Natural killer cell treated with Interleukin-12 subunit alpha and Interleukin-12 subunit beta and Interleukin-15 and Interleukin-18, amount 100 ng/mL, for 72 hours (primary cell): ENCODE measurements at places on chromosomes 13 and 19. TPM values are rescaled to one million over a fixed set of nuclear protein-coding genes. Genes with fewer than 3 reads are reported as not detected.

SLC7A9 gene
- not detected for total RNA-seq

COL4A2 gene
- total RNA-seq: not detected

DNA sequence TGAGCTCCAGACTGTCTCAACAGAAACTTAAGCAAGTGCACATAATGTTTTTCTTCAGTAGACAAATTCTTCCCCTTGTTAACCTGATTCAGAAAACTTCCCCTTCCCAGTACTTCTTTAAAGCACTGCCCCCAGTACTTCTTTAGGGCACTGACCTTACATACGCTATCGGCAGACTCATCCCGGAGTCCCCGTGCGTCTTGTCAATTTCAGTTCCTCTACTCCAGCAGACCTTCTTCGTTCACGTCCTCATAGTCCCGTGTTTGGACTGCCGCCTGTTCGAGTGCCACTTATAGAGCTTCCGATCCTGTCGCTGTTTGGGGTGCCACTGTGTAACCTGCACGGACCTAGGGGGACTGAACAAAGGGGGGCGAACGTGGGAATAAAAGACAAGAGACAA is 29.0 kb downstream of the ZNF627 start:
- no peak for DNase-seq

DHRS12 gene
- total RNA-seq: 2.2 TPM

TLE2 gene
- total RNA-seq: 3.2 TPM

DNA sequence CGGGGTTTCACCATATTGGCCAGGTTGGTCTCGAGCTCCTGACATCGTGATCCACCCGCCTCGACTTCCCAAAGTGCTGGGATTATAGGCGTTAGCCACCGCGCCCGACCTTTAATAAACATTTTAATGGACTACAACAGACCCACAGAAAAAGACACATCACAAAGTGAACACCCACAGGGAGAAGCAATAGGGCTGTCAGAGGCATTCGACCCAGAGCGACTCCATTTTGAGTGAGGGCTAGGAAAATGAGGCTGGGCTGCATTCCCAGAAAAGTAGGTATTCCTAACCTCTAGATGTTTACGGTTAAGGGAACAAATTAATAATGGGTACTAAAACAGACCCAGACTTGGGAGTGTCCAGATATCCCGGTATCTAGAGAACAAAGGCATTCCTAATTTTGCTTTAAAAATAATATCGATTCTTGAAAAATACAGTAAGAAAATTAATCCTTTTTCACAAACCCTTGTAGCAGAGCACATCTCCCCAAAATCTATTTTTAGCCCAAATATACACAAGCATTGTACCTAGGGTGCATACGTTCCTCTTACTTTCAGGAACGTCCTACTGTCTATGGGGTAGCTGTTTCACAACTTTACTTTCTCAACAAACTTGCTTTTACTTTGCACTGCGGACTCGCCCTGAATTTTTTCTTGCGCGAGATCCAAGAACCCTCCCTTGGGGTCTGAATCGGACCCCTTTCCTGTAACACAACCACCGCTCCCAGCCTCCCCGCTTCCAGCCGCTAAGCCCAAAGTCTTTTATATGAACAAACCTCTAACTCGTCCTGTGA is 811 bp upstream of the ZNF8 start:
- DNase-seq: no peak

DNA sequence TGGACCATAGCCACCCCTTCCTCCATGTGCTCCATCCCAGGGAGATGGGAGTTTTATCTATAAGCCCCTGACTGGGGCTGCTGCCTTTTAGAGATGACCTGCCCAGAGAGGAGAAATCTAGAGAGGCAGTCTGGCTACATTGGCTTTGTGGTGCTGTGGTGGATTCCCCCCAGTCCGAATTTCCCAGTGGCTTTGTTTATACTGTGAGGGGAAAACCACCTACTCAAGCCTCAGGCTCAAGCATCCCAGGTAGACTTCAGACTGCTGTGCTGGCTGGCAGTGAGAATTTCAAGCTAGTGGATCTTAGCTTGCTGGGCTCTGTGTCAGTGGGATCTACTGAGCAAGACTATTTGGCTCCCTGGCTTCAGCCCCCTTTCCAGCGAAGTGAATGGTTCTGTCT is 1195.7 kb upstream of the PCDH20 start:
- no peak for DNase-seq

GRCh38 chr13:23231241-23231640 is 50.5 kb downstream of the SGCG start:
- no peak for DNase-seq

- DNase-seq: no peak
These were observed 25.7 kb downstream of the NOVA2 start for GRCh38 chr19:45947926-45948325.
